ENCODE measurements at places on chromosomes 7 and 10.

DNA sequence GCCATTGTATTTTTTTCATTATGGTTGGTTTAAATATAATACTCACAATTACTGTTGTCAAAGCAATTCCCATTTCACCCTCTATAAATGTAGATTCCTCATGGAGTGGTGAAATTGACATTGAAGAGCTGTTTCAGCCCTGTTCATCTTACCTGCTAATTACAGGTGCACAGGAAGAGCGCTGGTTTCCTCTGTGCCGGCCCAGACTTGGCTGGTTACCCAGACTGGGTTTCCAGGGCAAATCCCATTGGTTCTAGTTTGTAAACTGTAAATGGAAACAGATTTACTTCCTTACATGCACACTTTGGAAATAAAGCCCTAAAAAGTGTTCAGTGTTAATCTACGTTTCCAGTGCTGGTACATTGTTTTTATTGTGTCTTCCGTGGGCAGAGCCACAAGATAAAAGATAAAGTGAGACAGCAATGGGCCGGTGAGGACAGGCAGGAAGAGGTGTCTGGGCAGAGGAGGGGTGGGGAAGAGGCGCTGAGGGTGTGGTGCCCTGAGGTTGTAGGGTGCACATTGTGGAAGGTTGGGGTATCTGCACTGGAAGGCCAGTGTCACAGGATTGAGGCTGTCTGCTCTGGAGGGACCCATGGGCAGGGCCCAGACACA lies 71.6 kb upstream of the ZPBP start:
- no peak for DNase-seq

DNA sequence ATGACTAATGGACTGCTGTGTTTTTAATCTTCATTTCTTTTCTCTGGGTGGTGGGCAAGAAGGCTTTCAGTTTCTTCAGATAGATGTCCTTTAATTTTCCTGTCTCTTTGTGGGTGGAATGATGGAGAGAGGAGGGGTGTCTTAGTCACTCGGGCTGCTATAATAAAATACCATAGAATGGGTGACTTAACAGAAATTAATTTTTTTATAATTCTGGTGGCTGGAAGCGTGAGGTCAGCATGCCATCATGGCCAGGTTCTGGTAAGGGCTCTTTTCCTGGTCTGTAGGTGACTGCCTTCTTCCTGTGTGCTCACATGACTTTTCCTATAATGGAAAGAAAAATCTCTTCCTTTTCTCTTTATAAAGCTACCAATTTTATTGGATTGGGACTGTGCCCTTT lies 6.3 kb downstream of the RSBN1L start:
- DNase-seq, result no peak

DNA sequence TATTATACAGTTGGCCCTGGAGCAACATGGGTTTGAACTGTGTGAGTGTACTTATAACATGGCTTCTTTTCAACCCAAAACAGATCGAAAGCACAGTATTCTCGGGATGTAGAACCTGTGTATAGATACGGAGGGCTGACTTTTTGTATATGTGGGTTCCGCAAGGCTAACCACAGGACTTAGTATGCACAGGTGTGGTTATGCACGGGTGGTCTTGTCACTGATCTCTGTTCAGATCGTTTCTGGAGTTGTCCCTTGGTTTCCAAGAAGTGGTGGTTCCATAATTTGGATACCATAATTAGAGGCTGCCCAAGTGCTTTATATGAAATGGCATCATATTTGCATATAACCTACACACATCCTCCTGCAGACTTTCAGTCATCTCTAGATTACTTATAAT lies 10.9 kb upstream of the BHLHA15 start:
- DNase-seq, result no peak

DNA sequence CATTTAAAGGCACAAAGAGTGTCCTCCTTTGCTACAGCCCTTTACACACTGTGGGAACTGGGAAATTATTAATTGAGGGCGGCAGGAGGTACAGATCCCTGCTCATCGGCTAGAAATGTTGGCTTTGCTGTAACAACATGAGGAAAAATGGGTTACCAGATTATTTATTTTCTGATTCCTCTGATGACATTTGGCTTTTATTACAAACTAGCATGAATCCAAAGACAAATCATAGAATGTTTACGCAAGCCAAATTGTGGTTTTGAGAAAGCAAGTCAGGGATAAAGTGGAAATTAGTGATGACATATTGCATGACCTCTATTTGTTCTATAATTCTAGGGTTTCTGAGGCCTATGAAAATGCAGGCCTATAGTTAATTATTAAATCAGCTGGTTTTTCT lies 126.1 kb upstream of the TMEM196 start:
- no peak for DNase-seq

GRCh38 chr10:36669615-36670352 lies 455.6 kb upstream of the ANKRD30A start:
- DNase-seq, result no peak

DNA sequence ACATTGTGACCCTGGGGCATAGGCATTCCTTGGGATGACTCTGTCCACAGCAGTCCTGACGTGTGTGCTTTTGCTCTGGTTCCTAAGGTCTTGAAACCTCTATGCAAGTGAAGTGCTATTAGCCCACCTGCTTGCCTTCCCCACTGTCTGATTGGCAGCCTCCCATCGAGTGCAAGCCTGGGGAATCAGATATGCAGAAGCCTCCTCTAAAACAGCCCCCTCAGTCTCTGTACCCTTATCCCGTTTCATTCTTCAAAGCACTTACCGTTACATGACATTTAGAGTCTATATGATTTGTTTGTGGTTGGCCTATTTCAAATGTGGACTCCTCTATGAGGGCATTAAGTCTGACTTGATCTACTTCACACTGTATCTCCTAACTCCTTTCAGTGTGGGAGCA lies 4.3 kb downstream of the KIAA1217 start:
- no peak for DNase-seq

GRCh38 chr10:12350925-12351324 lies 1.6 kb downstream of the CAMK1D start:
- DNase-seq, result no peak

- no peak for DNase-seq
Measured at GRCh38 chr10:126496771-126497545, 108.7 kb upstream of the ADAM12 start.

DNA sequence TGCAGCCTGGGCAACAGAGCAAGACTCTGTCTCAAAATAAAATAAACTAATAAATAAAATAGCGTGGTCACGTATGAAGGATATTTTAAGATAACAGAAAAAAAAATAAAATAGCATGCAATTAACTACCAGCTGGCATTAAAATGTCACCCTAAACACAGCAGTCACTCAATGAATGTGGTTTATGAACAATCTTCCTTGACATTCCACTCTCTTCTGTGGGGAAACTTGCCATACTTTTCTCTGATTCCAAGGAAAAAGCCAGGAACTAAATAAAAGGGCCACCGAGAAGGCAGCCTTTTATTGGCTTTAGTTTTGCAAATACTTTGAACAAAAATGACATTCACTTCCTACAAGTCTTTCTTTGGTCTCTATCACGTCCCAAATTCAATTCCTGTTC lies 266.6 kb downstream of the PARD3 start:
- no peak for DNase-seq

DNA sequence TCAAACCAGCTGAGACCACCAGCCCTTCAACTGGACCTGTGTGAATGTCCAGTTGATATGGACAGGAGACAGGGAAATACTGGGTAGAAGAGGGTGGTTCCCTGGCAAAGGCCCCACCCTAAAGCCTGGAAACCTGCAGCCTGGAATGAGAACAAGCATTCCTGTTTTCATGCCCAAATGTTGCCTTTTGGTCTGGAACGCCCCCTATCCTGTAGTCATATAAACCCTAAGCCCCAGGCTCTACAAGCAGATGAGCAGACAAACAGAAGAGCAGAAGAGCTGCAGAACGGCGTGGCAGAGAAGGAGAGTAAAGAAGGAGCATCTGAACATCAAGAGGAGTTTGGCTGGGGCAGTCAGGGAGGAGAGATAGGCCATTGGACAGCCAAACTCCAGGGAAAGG lies 38.4 kb downstream of the SYPL1 start:
- no peak for DNase-seq

DNA sequence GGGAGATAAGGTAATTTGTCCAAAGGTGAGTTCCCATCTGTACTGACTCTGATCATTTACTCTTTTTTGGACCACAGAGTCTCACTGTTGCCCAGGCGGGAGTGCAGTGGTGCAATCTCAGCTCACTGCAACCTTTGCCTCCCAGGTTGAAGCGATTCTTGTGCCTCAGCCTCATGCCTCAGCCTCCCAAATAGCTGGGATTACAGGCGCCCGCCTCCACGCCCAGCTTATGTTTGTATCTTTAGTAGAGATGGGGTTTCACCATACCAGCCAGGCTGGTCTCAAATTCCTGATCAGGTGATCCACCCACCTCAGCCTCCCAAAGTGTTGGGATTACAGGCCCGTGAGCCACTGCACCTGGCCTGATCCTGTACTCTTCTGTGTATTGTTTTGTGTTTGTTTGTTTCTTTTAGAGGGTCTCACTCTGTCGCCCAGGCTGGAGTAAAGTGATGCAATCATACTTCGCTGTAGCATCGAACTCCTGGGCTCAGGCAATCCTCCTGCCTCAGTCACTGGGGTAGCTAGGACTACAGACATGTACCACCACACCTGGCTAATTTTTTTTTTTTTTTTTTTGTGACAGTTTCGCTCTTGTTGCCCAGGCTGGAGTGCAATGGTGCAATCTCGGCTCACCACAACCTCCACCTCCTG lies 2.4 kb downstream of the NOLC1 start:
- no peak for DNase-seq

- DNase-seq, result no peak
Measured at GRCh38 chr10:11023009-11023953, 5.6 kb downstream of the CELF2 start.

DNA sequence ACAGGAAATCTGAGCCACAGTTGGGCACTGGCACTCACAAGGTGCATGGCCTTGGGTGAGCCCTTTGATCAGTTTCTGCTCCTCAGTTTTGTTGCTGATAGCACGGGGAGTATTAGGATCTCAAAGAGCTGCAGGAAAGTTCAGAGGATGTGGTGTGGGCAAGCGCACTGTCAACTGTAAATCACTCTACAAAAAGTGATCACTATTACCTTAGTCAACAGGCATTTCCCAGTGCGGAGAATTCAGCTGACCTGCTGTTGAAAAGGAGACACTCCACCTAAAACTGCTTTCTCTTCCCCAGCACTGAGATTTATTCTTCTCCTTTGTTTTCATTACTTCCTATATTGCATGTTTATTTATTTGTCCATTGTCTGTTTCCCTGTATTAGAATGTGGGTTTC lies 331.0 kb downstream of the PRPF18 start:
- no peak for DNase-seq

- DNase-seq, result no peak
Measured at GRCh38 chr7:17402628-17403278, 104.3 kb downstream of the AHR start.

GRCh38 chr10:99929360-99929759 lies 80.4 kb downstream of the DNMBP start:
- no peak for DNase-seq

DNA sequence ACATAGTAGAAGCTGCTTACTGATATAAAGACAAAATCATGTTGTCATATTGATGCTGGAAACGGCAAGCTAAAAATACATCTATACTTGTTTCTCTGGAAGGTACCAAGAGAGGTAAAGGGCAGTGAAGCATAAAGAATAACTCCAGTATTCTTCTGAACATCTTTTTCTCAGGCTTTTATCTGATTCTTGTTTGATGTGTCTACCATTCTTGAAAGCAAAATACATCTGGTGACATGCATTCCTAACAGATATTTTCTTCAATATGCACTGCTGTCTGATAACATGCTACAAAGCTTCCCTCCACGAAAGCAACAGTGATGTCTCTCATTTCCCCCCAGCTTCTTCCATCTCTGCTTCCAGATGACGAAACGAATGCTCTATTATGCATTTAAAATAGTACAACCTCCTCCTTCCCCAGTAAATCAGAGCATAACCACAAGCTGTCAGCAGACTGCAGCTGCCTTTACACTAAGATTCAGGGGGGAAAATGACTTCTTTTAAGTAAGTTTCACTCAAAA lies 100.8 kb downstream of the ARHGAP21 start:
- DNase-seq, result no peak

GRCh38 chr7:123537026-123537642 lies 2.7 kb upstream of the IQUB start:
- DNase-seq, result no peak

GRCh38 chr10:78609976-78610375 lies 458.8 kb upstream of the ZMIZ1 start:
- no peak for DNase-seq

GRCh38 chr7:7848246-7848645 lies 120.3 kb upstream of the GLCCI1 start:
- DNase-seq, result no peak

Measured in activated CD4-positive, CD25-positive, alpha-beta regulatory T cell (primary cell).